ENCODE measurements at places on chromosomes 2 and 18. TPM values are rescaled to one million over a fixed set of nuclear protein-coding genes. Genes with fewer than 3 reads are reported as not detected.
A peak's percentile ranks its signal among the peaks of the same experiment; 100 is the strongest.

The CLEC4F gene
- total RNA-seq, result not detected

The CXCR1 gene
- total RNA-seq, result not detected

- H3K4me3 ChIP-seq, result no peak overlapping the region
- H3K27ac ChIP-seq, result no peak overlapping the region
- no peak for DNase-seq
- H3K27me3 ChIP-seq, result no peaks in the 10 kb centered on the region
Observed at GRCh38 chr2:167697948-167698347, 549.4 kb downstream of the STK39 start.

GRCh38 chr2:54040250-54040649 is 69.5 kb upstream of the PSME4 start:
- no peaks in the 10 kb centered on the region for H3K36me3 ChIP-seq
- DNase-seq, result no peak
- no peaks in the 10 kb centered on the region for H3K27me3 ChIP-seq
- H3K4me1 ChIP-seq, result no peaks in the 10 kb centered on the region

The MEIS1 gene
- 7.4 TPM for total RNA-seq

The KCNIP3 gene
- total RNA-seq, result not detected

GRCh38 chr2:1192121-1192520 is 221.1 kb upstream of the TPO start:
- no peaks in the 10 kb centered on the region for H3K36me3 ChIP-seq
- DNase-seq, result no peak
- no peak overlapping the region for H3K27ac ChIP-seq
- H3K4me1 ChIP-seq, result no peaks in the 10 kb centered on the region
- H3K27me3 ChIP-seq, result no peaks in the 10 kb centered on the region

The HOXD4 gene
- 1.2 TPM for total RNA-seq

GRCh38 chr2:147845411-147845971 is 662 bp downstream of the ACVR2A start:
- H3K27ac ChIP-seq, result peak overlapping the region; percentile 98
- H3K27me3 ChIP-seq, result no peaks in the 10 kb centered on the region
- peak overlapping the region; percentile 56 for H3K4me3 ChIP-seq
- no peaks in the 10 kb centered on the region for H3K36me3 ChIP-seq
- H3K4me1 ChIP-seq, result peaks cover 8% of the 10 kb centered on the region

DNA sequence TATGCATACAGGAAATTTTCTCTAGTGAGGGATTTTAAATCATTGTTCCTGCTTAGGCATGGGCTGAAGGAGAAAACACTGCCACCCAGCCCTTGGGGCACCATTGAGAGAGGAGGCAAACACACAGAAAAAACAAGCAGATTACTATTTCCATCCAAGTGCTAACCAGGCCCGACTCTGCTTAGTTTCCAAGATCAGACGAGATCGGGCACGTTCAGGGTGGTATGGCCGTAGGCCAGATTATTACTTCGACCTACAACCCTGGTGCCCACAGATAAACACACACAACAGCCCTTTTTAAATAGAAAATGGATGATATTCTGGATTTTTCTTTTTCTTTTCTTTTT is 45.4 kb upstream of the RHOB start:
- H3K4me1 ChIP-seq, result no peaks in the 10 kb centered on the region
- H3K27me3 ChIP-seq, result no peaks in the 10 kb centered on the region
- H3K4me3 ChIP-seq, result no peak overlapping the region
- H3K36me3 ChIP-seq, result no peaks in the 10 kb centered on the region

The RAPGEF4 gene
- total RNA-seq, result 0.98 TPM

GRCh38 chr18:4455113-4455811 is at the start of gene DLGAP1:
Gene DLGAP1 (minus strand): TSS chr18:4455307.
- peaks cover 6% of the 10 kb centered on the region for H3K4me1 ChIP-seq
- no peak within 1 kb of the TSS for H3K4me3 ChIP-seq
- H3K36me3 ChIP-seq, result no peaks in the 10 kb centered on the region
- DNase-seq, result no peak

- DNase-seq, result no peak
- H3K4me3 ChIP-seq, result no peak overlapping the region
- H3K36me3 ChIP-seq, result no peaks in the 10 kb centered on the region
- no peak overlapping the region for H3K27ac ChIP-seq
Observed at GRCh38 chr2:64787698-64788097, 134.0 kb upstream of the SERTAD2 start.

DNA sequence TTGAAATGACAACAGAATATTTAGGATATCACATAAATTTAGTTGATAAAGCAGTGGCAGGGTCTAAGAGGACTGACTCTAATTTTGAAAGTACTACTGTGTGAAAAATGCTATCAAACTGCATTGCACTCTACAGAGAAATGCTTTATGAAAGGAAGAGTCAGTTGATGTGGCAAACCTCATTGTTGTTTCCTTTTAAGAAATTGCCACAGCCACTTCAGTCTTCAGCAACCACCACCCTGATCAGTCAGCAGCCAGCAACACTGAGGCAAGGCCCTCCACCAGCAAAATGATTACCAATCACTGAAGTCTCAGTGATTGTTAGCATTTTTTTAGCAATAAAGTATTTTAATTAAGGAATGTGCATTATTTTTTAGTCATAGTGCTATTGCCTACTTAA is 488.7 kb upstream of the SLC39A10 start:
- no peak overlapping the region for H3K27ac ChIP-seq
- no peak for DNase-seq
- no peaks in the 10 kb centered on the region for H3K27me3 ChIP-seq
- H3K4me1 ChIP-seq, result no peaks in the 10 kb centered on the region
- no peaks in the 10 kb centered on the region for H3K36me3 ChIP-seq

- no peak for DNase-seq
- no peak overlapping the region for H3K27ac ChIP-seq
- H3K27me3 ChIP-seq, result no peaks in the 10 kb centered on the region
- H3K4me1 ChIP-seq, result no peaks in the 10 kb centered on the region
Observed at GRCh38 chr18:55737781-55738468, 149.9 kb upstream of the TCF4 start.

- DNase-seq, result no peak
- no peak overlapping the region for H3K4me3 ChIP-seq
- no peaks in the 10 kb centered on the region for H3K36me3 ChIP-seq
Observed at GRCh38 chr18:24497031-24497754, 36.8 kb downstream of the HRH4 start.

The CDKL4 gene
- 1.4 TPM for total RNA-seq

DNA sequence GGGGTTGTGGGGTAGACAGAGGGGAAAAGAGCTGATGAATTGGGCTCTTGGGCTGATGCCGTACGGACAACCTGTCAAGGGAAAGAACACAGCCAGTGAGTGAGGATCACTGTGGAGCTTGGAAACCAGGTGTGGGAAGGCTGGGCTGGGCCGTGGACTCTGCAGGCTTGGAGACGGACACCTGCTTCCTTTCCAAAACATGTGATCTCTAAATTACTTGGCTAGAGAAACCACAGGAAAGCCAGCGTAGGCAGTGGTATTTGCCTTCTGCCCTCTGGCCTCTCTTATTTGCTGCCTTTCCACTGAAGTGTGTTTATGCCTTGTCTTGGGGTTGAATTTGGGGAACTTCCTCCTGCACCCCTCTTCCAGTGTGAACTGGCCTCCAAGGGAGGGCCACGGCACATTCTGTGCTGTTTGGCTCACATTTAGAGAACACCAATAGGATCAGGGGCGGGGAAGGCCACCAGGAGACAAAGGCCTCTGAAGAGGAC is 267.7 kb downstream of the PRKCE start:
- DNase-seq, result no peak
- no peaks in the 10 kb centered on the region for H3K27me3 ChIP-seq
- H3K36me3 ChIP-seq, result no peaks in the 10 kb centered on the region
- H3K4me1 ChIP-seq, result peaks cover 30% of the 10 kb centered on the region
- H3K4me3 ChIP-seq, result no peak overlapping the region

The FSHR gene
- 1.0 TPM for total RNA-seq

- H3K27me3 ChIP-seq, result no peaks in the 10 kb centered on the region
- no peak overlapping the region for H3K27ac ChIP-seq
- H3K4me3 ChIP-seq, result no peak overlapping the region
- no peaks in the 10 kb centered on the region for H3K36me3 ChIP-seq
- no peaks in the 10 kb centered on the region for H3K4me1 ChIP-seq
- no peak for DNase-seq
Observed at GRCh38 chr18:79484661-79485621, 89.2 kb downstream of the NFATC1 start.

DNA sequence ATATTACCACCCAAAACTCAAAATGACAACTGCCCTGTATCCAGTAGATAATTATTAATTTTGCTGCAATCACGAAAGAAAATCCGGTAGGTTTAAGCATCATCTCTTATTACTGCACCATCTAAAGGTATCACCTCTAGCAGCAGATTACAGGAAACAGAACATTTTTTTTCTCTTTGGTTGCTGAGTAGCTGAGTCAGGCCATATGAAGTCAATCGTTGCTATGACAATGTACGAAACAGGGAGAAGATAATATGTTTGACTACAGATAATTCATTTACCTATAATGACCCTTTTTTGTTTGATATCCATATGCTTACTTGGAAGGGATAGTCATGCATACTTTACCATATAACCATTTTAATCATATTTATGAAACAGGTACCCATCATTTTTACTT is 831.6 kb upstream of the CHAC2 start:
- H3K4me1 ChIP-seq, result no peaks in the 10 kb centered on the region
- H3K27ac ChIP-seq, result no peak overlapping the region
- H3K4me3 ChIP-seq, result no peak overlapping the region
- no peaks in the 10 kb centered on the region for H3K36me3 ChIP-seq
- H3K27me3 ChIP-seq, result no peaks in the 10 kb centered on the region
- DNase-seq, result no peak

The FAM228A gene
- total RNA-seq, result not detected

The PPP1R1C gene
- total RNA-seq, result 2.8 TPM

The STAT4 gene
- 0.48 TPM for total RNA-seq

DNA sequence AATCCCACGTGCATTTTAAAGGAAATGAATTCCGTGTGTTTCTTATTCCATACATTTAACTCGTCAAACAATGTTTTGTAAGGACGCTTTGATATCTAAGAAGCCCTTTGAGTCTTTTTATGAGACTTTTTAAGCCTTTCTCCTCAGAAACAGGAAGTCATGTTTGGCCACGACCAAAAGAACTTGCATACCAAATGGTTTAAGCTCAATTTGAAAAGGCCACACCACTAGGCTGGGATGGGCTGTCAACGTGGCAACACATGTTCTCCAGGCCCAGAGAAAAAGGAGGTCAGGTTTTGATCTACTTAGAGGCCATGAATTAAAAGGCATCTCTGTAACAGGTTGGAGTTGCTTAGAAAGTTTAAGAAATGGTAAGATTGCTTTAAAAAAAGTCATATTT is 441.8 kb downstream of the CMPK2 start:
- H3K27ac ChIP-seq, result no peak overlapping the region
- DNase-seq, result no peak
- H3K36me3 ChIP-seq, result no peaks in the 10 kb centered on the region
- no peaks in the 10 kb centered on the region for H3K4me1 ChIP-seq
- H3K27me3 ChIP-seq, result no peaks in the 10 kb centered on the region

The GATA6 gene
- 124 TPM for total RNA-seq

GRCh38 chr2:45120546-45120945 is 111.3 kb upstream of the SIX2 start:
- no peak for DNase-seq
- H3K27ac ChIP-seq, result no peak overlapping the region
- no peaks in the 10 kb centered on the region for H3K36me3 ChIP-seq
- peaks cover 11% of the 10 kb centered on the region for H3K4me1 ChIP-seq
- H3K4me3 ChIP-seq, result no peak overlapping the region

The EVX2 gene
- total RNA-seq, result not detected

DNA sequence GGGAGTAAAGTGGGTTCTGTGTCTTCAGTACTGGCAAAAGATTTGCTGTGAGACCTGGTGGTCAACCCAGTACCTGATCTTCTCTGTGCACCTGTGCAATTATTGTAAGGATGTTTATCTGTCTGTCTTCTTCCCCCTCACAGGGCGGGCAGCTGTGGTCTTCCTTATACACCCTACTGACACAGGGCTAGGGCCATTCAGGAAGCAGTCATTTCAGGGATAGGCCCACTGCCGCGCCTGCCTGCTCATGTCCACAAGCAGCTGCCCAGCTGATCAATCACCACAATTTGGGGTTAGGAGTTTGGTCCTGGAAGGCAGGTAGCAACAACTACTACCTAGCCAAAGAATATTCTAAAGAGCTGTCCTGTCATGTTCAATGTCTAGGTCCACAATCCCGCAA is 1.2 kb upstream of the CNNM4 start:
- no peaks in the 10 kb centered on the region for H3K27me3 ChIP-seq
- H3K27ac ChIP-seq, result no peak overlapping the region
- H3K4me3 ChIP-seq, result no peak overlapping the region
- DNase-seq, result no peak
- peaks cover 31% of the 10 kb centered on the region for H3K4me1 ChIP-seq

The SPEG gene
- 18.6 TPM for total RNA-seq

- H3K36me3 ChIP-seq, result no peaks in the 10 kb centered on the region
- no peaks in the 10 kb centered on the region for H3K27me3 ChIP-seq
- no peak overlapping the region for H3K4me3 ChIP-seq
- no peak for DNase-seq
- no peak overlapping the region for H3K27ac ChIP-seq
- no peaks in the 10 kb centered on the region for H3K4me1 ChIP-seq
Observed at GRCh38 chr2:171579481-171579880, 57.2 kb downstream of the CYBRD1 start.

The HOXD1 gene
- not detected for total RNA-seq

The SERPINB12 gene
- total RNA-seq, result not detected

- no peak overlapping the region for H3K4me3 ChIP-seq
- H3K27me3 ChIP-seq, result no peaks in the 10 kb centered on the region
- no peak for DNase-seq
- H3K4me1 ChIP-seq, result no peaks in the 10 kb centered on the region
- no peak overlapping the region for H3K27ac ChIP-seq
Observed at GRCh38 chr2:235860871-235861270, 307.3 kb downstream of the GBX2 start.

- no peaks in the 10 kb centered on the region for H3K36me3 ChIP-seq
- DNase-seq, result no peak
- no peak overlapping the region for H3K27ac ChIP-seq
- H3K4me3 ChIP-seq, result no peak overlapping the region
Observed at GRCh38 chr2:49928551-49928950, 774.2 kb upstream of the FSHR start.

GRCh38 chr2:217177720-217178119 is 317.9 kb upstream of the TNP1 start:
- H3K27ac ChIP-seq, result no peak overlapping the region
- no peak for DNase-seq
- H3K4me3 ChIP-seq, result no peak overlapping the region
- no peaks in the 10 kb centered on the region for H3K4me1 ChIP-seq

- H3K27me3 ChIP-seq, result no peaks in the 10 kb centered on the region
- no peaks in the 10 kb centered on the region for H3K36me3 ChIP-seq
- H3K4me3 ChIP-seq, result no peak overlapping the region
- DNase-seq, result peak; percentile 84
Observed at GRCh38 chr2:1769703-1770422, 25.5 kb upstream of the PXDN start.
